ENCODE measurements at places on chromosomes 6 and 20. TPM values are rescaled to one million over a fixed set of nuclear protein-coding genes. Genes with fewer than 3 reads are reported as not detected.
A peak's percentile ranks its signal among the peaks of the same experiment; 100 is the strongest.

- DNase-seq, result no peak
Measured at GRCh38 chr6:9620687-9621086, 794.2 kb downstream of the TFAP2A start.

BANF2 gene
- not detected for total RNA-seq

- no peak for DNase-seq
Measured at GRCh38 chr6:169589293-169589692, 112.5 kb downstream of the WDR27 start.

DNA sequence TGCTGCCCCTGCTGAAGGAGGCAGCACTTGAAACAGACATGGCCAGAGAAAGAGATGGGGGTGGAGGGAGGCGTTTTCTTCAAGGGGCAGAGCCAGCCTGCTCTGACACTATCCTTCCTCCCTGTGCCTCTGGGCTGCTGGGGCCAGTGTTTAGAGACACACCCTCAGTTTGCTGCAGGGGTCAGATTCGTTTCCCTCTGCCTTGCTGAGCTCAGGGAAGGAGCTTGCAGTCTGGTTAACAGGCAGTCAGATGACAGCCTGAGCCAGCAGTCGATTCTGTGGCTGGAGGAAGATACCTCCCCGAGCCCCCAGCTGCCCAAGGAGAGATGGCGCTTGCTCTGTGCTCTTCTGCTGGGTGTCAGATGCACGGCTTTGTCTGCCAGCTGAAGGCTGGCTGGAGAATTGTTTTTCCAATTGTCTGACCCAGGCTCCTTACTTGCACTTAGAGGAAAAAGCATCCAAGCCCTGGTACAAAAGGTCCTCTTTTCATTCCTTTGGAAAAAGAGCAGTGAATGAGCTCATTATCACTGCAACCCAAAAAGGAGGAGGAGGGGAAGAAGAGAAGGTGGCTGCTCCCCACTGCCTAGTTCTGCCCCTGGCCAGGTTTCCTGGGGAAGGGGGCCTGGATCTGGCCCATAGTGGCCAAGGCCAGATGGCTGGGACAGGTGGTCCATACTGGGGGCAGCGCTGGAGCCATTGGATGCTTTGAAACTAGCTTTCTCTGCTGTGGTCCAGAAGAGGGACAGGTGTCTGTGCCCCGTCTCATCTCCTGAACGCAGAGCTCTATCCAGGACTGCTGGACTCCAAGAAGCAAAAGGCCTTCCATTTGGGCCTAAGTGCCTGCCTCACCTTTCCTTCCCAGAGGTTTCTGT lies 88.2 kb downstream of the TCP11 start:
- DNase-seq, result peak; percentile 84

DNA sequence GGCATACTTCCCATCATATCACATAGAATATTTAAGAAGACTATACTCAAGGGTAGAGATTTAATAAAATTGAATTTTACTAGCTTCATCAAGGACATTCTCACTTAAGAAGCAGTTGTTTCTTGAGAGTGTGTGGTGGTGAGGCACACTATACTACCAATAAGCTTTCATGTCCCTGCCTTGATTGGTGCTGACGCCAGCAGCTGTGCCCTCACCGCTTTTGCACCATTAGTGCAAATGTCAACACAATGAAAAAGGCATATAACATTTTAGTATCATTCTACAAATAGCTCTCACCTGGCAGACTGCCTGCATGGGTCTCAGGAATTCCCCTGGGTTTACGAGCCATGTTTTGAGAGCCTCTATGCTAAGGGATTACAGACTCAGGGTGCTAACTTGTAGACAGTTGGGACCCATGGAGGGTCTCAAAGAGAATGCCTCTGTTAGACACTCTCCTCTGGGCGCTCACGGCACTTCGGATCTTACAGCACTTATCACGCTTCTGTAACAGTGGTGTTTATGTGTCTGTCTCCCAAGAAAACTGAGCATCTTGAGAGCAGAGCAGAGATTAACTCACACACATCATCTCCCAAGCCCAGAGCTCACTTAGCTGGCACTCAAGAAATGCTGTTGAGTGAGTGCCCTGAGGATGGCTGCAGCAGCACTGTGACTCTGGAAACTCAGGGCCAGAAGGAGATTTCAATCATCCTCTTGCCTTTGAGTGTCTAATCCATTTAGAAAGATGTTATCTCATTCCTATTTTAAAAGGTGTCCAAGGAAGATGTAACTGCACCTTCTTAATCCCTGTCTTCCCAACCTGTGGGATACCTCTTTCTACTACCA lies 143.3 kb upstream of the GPR6 start:
- no peak for DNase-seq

TGM3 gene
- not detected for total RNA-seq

- no peak for DNase-seq
Measured at GRCh38 chr6:106247293-106247692, 78.3 kb downstream of the ATG5 start.

- DNase-seq, result no peak
Measured at GRCh38 chr6:46491628-46492547, 639 bp upstream of the RCAN2 start.

C20orf202 gene
- 0.32 TPM for total RNA-seq

GRCh38 chr6:41724586-41725501 lies 10.6 kb downstream of the TFEB start:
- no peak for DNase-seq
